D341Med (cell line): ENCODE measurements at places on chromosomes 7 and 10.

DNA sequence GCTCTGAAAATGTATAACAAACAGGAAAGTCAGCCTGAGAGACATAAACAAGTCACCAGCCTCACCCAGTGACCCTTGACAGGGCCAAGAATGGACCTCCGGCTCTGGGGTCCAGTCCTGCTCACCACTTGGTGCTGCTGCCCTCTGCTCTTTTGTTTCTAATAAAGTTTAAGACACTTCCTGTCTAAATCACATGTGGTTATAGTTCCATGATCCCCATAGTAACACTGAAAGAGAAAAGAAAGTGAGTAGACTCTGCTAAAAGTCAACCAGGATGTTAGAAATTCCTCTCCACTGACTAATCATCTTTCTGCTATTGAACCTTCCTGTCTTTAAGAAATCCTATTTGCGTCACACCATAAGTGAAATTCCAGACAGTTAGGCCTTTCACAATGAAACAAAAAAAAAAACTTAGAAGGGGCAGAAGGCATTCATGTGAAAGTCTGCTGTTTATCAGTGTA, 179.2 kb upstream of the BET1 start:
- no peak for DNase-seq

- DNase-seq = peak; percentile 51
Observed at GRCh38 chr7:83452256-83452655, 196.7 kb downstream of the SEMA3E start.

- DNase-seq = no peak
Observed at GRCh38 chr7:83011954-83012353, 150.7 kb downstream of the PCLO start.

DNA sequence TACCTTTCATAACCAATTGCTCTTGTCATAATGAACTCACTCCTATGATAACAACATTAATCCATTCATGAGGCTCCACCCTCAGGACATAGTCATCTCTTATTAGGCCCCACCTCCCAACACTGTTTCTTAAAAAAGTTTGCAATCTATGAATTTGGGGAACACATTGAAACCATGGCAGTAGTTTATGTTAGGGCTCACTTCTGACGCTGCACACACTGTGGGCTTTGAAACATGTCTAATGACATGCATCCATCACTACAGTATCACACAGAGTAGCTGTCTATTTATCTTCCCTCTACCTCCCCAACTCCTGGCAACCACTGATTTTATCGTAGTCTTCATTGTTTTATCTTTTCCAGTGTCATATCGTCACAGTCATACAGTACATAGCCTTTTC, 299.8 kb downstream of the GLRX3 start:
- no peak for DNase-seq

GRCh38 chr7:7352845-7353244, 170.5 kb downstream of the C1GALT1 start:
- DNase-seq = no peak

DNA sequence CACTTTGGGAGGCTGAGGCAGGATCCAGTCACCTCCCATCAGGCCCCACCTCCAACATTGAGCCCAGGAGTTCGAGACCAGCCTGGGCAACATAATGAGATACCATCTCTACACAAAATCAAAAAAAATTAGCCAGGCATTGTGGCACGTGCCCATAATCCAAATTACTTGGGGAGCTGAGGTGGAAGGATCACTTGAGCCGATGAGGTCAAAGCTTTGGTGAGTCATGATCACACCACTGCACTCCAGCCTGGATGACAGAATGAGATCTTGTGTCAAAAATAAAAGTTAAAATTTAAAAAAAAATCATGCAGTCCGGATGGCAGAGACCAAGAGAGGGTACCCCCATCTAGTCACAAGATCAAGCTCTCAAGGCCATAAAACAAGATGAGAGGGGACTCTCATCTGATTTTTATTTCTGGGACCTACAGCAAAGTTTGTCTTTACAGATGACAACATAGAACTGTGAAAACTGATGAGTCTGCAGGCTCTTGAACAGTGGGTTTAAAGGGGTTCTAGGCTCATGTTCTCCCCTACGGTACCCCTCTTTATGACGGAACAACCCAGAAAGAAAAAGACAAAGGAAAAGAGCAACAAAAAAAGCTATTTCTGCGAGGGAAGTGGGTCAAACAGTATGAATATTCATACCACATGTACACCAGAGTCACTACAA, 28.9 kb upstream of the CREB3L2 start:
- no peak for DNase-seq
